ENCODE measurements at places on chromosomes 1 and 21.

GRCh38 chr1:168480997-168481396 is 62.8 kb downstream of the XCL2 start:
- no peak for DNase-seq

GRCh38 chr1:167957710-167958109 is 20.8 kb upstream of the MPC2 start:
- DNase-seq, result no peak

- peak; percentile 16 for DNase-seq
Observed at GRCh38 chr1:66371233-66372005, 162.5 kb upstream of the SGIP1 start.

DNA sequence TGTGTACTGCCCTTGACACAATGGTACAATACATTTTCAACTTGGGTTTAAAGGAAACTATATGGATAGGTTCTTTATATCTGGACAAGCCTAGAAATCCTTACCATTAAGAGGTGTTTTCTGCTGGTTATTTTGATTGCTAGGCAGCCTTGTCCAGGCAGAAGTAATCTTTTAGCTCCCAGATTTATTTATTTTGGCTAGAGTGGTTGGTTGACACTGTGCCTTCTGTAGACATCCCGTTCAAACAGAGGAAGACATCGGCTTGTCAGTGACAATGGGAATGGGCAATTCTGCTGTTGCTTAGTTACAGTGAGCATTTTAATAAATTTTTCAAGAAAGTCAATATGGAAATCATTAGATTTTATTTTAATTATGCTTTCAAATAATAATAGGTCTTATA is 138.8 kb downstream of the VPS13D start:
- no peak for DNase-seq

DNA sequence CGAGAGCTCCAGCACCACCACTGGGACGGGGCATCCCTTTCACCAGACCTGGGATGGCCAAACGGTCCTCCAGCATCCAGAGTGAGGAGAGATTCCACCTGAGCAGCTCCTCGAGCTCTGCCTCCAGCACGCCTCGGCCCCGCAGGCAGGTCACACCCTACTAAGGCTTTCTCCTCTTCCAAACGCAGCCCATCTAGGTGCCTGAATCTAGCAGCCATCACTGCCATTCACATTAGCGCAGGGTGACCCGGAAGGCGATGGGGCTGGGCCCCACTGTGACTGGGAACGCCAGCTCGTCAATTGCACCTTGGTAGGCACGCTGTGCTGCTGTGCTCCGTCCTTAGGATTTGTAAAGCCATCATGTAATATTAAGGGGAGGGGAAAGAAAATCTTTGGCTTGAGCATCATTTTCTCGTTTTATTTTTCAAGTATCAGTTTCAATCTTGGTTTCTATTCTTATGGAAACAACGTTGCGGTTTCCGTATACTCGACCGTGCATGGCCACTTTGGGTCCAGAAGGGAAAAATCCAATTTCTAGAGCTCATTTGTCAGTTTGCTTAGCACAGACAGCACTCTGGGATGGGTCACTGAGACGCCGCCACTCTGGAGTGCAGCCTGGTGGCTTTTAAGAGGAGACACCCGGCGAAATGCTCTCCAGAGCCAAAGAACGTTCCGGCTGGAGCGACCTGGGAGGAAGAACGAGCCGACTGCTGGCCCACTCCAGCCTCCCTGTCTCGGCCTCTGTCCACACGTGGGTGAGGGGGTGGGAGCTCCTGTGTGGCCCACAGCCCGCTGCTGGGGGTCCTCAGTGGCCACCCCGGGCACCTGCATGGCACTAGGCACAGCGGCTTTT is 173.6 kb downstream of the PRDM16 start:
- DNase-seq, result no peak

DNA sequence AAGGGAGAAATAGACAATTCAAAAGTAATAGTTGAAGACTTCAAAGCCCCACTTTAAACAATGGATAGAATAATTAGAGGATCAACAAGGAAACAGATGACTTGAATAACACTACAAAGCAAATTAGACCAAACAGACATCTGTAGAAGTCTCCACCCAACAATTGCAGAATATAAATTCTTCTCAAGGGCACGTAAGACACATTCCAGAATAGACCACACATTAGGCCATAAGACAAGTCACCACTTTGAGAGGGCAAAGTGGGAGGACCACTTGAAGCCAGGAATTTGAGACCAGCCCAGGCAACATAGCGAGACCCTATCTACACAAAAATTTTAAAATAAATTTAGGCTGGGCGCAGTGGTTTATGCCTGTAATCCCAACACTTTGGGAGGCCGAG is 20.5 kb upstream of the RNF186 start:
- DNase-seq, result no peak

DNA sequence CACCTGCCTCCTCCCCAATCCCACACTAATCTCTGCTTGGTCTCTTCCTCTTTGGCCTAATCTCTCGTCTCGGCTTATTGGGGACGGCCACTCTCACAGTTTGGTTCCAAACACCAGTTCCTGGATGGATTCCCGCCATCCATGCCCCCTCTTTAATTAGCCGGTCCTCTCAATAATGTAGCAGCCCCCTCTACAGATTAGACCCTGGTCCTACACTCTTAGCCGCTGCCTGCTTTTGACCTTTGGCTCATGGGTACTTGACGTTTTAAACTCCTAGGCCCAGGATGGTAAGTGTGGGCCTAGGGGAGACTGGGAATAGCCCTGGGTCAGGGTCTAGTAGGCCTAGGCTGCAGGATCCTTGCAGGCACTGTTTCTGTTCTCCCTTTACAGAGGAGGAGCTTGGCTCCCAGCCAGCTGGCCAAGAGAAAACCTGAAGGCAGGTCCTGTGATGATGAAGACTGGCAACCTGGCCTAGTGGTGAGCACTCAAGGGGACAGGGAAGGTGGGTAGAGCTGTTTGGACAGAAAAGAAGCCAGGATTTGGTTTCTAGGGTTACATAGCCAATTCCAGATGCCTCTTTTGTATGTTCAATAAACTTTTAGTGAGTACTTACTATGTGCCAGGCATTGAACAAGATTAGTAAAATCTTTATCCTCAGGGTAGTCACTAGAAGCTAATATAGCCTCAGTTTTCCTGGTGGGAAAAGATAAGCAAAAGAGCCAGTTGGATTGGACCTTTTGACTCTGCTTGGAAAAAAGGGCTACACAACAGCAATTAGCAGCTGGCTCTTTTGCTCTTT is 758 bp downstream of the RAD54L start:
- DNase-seq, result no peak

DNA sequence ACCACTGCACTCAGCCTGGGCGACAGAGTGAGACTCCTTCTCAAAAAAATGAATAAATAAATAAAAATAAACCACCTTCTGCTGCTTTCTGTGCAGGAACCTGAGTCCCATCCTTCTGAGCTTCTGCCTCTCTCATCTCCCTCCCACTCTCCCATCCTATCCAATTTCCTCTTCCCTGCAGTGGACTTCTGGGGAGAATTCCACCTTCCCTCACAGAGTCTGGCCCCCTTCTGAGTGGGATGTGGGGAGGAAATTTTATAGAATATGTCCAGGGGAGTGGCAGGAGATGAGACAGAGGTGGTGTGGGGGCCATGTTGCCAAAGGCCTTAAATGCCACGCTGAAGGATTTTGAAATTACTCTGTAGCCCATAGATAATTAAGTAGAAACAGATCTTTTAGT is 5.4 kb upstream of the EFNA1 start:
- DNase-seq, result no peak

GRCh38 chr1:21837476-21837875 is 25.4 kb downstream of the LDLRAD2 start:
- no peak for DNase-seq

GRCh38 chr1:152034654-152035538 is 1.9 kb downstream of the S100A11 start:
- peak; percentile 67 for DNase-seq

GRCh38 chr1:112904071-112904830 is 51.7 kb downstream of the SLC16A1 start:
- peak; percentile 70 for DNase-seq

DNA sequence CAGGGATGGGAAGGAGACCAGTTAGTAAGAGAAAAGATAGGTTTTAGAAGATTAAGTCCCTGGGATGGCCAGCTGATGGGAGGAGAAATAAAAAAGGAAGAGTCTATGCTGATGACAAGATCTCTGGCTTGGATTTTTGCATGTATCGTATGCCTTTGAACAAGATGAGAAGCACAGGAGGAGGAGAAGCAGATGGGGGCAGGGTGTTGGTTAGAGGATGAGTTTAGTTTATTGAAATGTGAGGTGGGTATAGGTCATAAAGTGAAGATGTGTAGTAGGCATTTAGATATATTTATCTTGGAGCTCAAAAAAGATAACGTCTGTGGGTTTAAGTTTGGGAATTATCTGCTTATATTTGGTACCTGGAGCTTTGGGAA is 1.4 kb downstream of the TIPRL start:
- DNase-seq, result no peak

GRCh38 chr1:12774801-12775345 is 1.3 kb downstream of the PRAMEF12 start:
- DNase-seq, result no peak

- DNase-seq, result no peak
Observed at GRCh38 chr1:109531380-109531779, 8.3 kb upstream of the GPR61 start.

GRCh38 chr1:66739401-66740157 is 12.7 kb upstream of the DYNLT5 start:
- DNase-seq, result no peak

GRCh38 chr1:9243066-9243739 is 8.6 kb downstream of the H6PD start:
- DNase-seq, result no peak

- no peak for DNase-seq
Observed at GRCh38 chr21:32492376-32492775, 79.9 kb downstream of the EVA1C start.

GRCh38 chr1:30005972-30006619 is 717.3 kb downstream of the MATN1 start:
- DNase-seq, result no peak

DNA sequence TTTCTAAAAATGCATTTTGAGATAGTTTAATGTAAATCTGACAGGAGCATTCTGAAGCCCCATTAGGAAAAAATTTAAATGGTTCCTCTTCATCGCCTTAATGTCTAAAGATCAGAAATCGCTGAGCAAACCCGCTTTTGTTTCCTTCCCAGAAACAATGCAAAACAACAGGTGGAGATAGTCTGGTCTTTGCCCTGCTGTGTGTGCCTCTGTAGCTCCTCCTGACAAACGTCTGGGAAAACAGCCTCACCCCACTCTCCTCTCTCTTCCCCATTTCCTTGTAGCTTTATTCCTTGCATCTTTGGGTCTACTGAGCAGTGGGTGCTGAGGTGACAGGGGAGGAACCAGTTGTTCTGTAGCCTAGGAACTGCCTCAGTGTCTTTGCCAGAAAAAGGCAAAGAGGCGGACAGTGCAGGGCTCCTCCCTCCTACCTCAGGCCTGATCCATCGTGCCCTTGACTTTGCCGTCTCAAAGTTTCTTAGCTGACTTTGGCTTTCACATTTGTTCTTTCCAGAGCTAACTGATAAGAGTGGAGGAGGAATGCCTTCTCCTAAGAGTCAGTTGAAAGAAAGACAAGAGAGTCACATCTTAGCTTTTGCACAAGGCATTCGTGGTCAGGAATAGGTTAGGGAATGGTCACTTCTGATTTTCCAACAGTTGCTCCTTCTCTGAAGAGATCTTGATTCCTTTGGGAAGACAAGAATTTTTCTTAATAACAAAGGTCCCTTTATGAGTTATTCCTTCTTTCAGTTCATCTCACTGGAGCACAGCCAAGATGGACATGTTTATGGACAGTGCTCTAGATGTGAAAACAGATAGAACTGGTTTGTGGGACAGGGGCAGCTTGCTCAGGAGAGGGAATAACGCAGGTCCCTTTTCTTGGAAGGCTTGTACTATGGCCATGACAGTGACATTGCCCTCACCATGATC is 24.9 kb downstream of the SYT11 start:
- DNase-seq, result no peak

GRCh38 chr1:155321639-155322503 is 1.2 kb downstream of the RUSC1 start:
- no peak for DNase-seq

- no peak for DNase-seq
Observed at GRCh38 chr1:29162476-29163138, 19.1 kb downstream of the SRSF4 start.

DNA sequence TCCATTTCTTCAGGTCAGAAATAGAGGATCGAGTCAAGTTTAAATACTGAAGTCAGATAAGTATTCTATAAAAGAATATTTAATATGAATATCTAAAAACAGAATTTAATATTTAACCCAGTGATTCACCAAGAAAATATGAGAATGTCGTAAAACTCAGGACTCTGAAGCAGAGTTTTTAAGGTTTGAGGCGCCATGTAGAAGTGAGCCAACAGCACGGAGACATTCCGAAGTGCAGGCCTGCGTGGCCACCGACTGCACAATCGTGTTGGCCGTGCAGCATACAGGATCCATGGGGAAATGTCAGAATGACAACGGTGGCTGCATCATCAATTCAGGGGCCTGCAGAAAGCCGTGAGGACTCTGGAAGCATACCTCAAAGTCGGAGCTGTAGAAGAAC is 23.4 kb downstream of the MRAP start:
- DNase-seq, result no peak

- no peak for DNase-seq
Observed at GRCh38 chr1:239421811-239422210, 35.4 kb downstream of the CHRM3 start.

GRCh38 chr1:235831148-235831547 is 35.6 kb downstream of the LYST start:
- DNase-seq, result peak; percentile 6

GRCh38 chr1:84504580-84505492 is 1.4 kb upstream of the SPATA1 start:
- DNase-seq, result no peak

- DNase-seq, result no peak
Observed at GRCh38 chr21:35635261-35635660, 425.1 kb downstream of the SETD4 start.

- DNase-seq, result no peak
Observed at GRCh38 chr1:51709951-51710350, 93.1 kb downstream of the OSBPL9 start.

- DNase-seq, result no peak
Observed at GRCh38 chr1:228511546-228512445, 24.6 kb downstream of the RNF187 start.

- DNase-seq, result no peak
Observed at GRCh38 chr1:30305061-30305460, 418.3 kb downstream of the MATN1 start.

GRCh38 chr1:214678386-214678785 is 75.4 kb downstream of the CENPF start:
- no peak for DNase-seq

GRCh38 chr1:214135886-214136285 is 145.1 kb upstream of the SMYD2 start:
- DNase-seq, result no peak

DNA sequence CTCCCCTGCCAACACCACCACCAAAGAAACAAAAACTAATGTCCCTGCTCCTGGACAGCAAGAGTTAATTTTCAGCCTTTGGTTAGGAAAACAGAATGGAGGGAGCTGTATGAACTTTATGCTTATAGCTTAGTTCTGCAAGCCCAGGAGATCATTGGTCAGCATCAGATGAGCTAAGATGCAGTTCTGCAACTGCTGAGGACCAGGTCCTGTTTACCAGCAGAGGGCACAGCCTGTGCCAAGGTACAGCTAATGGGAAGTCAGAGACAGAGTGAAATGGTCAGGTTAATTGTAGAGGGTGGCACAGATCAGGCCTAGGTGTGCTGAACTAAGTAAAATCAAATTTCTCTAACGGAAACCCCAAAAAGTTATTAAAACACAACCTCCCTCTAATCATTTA is 161.3 kb downstream of the ROR1 start:
- DNase-seq, result no peak

GRCh38 chr21:24844671-24845070 is 762.6 kb downstream of the MRPL39 start:
- DNase-seq, result no peak

GRCh38 chr1:177302357-177303044 is 131.7 kb downstream of the BRINP2 start:
- no peak for DNase-seq
